Activated CD4-positive, alpha-beta T cell treated with anti-CD3 and anti-CD28 coated beads, Interleukin-2, amount 10 ng/mL, durations not matched to agents 24 days and 14 days (primary cell): ENCODE measurements at places on chromosomes 7 and 10. TPM values are rescaled to one million over a fixed set of nuclear protein-coding genes. Genes with fewer than 3 reads are reported as not detected.

DNA sequence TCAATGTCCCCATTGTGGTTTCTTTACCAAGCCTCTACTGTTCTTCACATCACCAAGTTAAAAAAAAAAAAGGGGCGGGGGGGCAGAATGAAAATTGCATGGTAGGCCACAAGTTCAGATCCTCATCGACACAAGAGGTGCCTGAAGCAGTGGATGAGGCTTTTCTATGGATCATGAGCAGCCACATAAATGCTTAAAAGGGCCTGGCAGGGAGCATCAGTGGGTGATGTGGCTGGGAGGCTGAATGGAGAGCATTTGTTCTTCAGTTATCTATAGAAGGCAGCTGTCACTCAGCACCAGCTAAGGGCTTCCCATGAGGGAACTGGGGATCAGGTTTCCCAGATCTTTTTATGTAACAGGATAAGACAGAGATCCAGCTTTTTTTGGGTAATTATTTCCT lies 117.9 kb downstream of the CFTR start:
- no peak for DNase-seq
- H3K4me1 ChIP-seq: no peaks in the 10 kb centered on the region
- H3K4me3 ChIP-seq: no peak overlapping the region
- H3K27me3 ChIP-seq: no peaks in the 10 kb centered on the region
- no peaks in the 10 kb centered on the region for H3K36me3 ChIP-seq

Gene CDC14C
- not detected in 2 replicates for total RNA-seq

- H3K27me3 ChIP-seq: peaks cover 41% of the 10 kb centered on the region
Observed at GRCh38 chr10:87658858-87659555, 671 bp upstream of the PAPSS2 start.

GRCh38 chr7:2870471-2870931 lies 26.4 kb upstream of the GNA12 start:
- no peaks in the 10 kb centered on the region for H3K36me3 ChIP-seq
- H3K27me3 ChIP-seq: no peaks in the 10 kb centered on the region
- peaks cover 47% of the 10 kb centered on the region for H3K4me1 ChIP-seq
- peak overlapping the region; percentile 76 for H3K27ac ChIP-seq

DNA sequence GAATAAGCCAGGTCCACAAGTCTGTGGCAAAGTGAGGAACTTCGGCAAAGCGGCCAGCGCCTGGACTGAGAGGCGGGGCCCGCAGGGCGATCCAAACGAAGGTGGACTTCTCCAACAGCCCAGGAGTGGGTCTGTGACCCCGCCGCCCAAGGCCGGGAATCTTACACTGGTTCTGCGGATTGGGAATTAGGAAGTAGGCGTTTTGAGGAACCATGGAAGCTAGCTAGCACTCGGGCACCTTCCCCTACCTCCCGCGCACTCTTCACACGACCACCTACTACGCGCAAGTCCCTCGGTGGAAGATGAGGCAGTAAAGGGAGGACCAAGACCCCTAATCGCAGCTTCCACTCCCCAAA lies 570 bp upstream of the ARF5 start:
- H3K4me3 ChIP-seq: peak overlapping the region; percentile 94
- no peak overlapping the region for H3K27ac ChIP-seq
- H3K4me1 ChIP-seq: peaks cover 32% of the 10 kb centered on the region
- peaks cover 32% of the 10 kb centered on the region for H3K36me3 ChIP-seq

GRCh38 chr10:5395168-5395567 lies 9.5 kb downstream of the TUBAL3 start:
- H3K4me1 ChIP-seq: no peaks in the 10 kb centered on the region
- no peak overlapping the region for H3K4me3 ChIP-seq
- H3K27me3 ChIP-seq: peaks cover 17% of the 10 kb centered on the region
- DNase-seq: no peak
- no peaks in the 10 kb centered on the region for H3K36me3 ChIP-seq

GRCh38 chr10:123147635-123148413 lies at the start of gene HMX2:
Gene HMX2 (plus strand): TSS chr10:123148136. CDS start chr10:123148379, 243 bp downstream.
- H3K4me1 ChIP-seq: peaks cover 29% of the 10 kb centered on the region
- H3K36me3 ChIP-seq: peaks cover 8% of the 10 kb centered on the region
- H3K27me3 ChIP-seq: peaks cover 67% of the 10 kb centered on the region
- H3K27ac ChIP-seq: peak within 1 kb of the TSS; percentile 73
- peak; percentile 77 for DNase-seq
- peak within 1 kb of the TSS; percentile 53 for H3K4me3 ChIP-seq

- no peaks in the 10 kb centered on the region for H3K36me3 ChIP-seq
- H3K27me3 ChIP-seq: no peaks in the 10 kb centered on the region
- no peak for DNase-seq
- no peak overlapping the region for H3K4me3 ChIP-seq
- H3K4me1 ChIP-seq: no peaks in the 10 kb centered on the region
Observed at GRCh38 chr7:41624818-41625217, 78.1 kb downstream of the INHBA start.

Gene ADAM22
- 1.5 and 1.7 TPM in 2 replicates for total RNA-seq

- no peaks in the 10 kb centered on the region for H3K36me3 ChIP-seq
- H3K4me3 ChIP-seq: no peak overlapping the region
- peaks cover 50% of the 10 kb centered on the region for H3K27me3 ChIP-seq
- H3K4me1 ChIP-seq: no peaks in the 10 kb centered on the region
Observed at GRCh38 chr10:124094419-124094785, 1.0 kb upstream of the CHST15 start.

DNA sequence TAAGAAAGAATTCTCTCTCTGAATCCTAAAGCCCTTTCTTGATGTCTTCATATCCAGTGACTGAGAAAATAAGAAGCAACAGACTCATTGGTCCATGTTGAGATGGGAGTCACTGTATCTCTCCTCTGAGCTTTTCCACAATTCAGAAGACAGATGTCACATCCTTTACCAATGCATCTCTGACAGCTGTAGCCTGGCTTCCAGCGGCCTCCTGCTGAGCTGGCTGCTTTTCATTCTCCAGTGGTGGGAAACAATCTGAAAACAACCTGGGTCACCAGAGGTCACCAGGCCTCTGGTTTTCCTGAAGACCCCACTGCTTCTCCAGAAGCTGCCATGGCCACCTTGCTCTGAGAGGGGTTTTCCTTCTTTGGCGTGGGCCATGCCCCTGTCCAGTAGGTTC lies 18.3 kb upstream of the RPA3 start:
- H3K27me3 ChIP-seq: no peaks in the 10 kb centered on the region
- H3K4me1 ChIP-seq: peaks cover 2% of the 10 kb centered on the region
- DNase-seq: no peak

GRCh38 chr10:71597821-71598498 lies 121.6 kb downstream of the C10orf105 start:
- H3K27ac ChIP-seq: no peak overlapping the region
- H3K36me3 ChIP-seq: no peaks in the 10 kb centered on the region
- H3K4me1 ChIP-seq: peaks cover 14% of the 10 kb centered on the region
- no peaks in the 10 kb centered on the region for H3K27me3 ChIP-seq
- H3K4me3 ChIP-seq: no peak overlapping the region
- DNase-seq: no peak

GRCh38 chr7:86328801-86329433 lies 314.8 kb upstream of the GRM3 start:
- no peaks in the 10 kb centered on the region for H3K27me3 ChIP-seq
- no peak for DNase-seq
- no peak overlapping the region for H3K27ac ChIP-seq
- no peaks in the 10 kb centered on the region for H3K36me3 ChIP-seq
- H3K4me3 ChIP-seq: no peak overlapping the region

- no peak for DNase-seq
- H3K27me3 ChIP-seq: peaks cover 6% of the 10 kb centered on the region
- H3K36me3 ChIP-seq: no peaks in the 10 kb centered on the region
- H3K27ac ChIP-seq: no peak overlapping the region
- peaks cover 23% of the 10 kb centered on the region for H3K4me1 ChIP-seq
Observed at GRCh38 chr7:142556740-142557139, 192.5 kb upstream of the PRSS1 start.

DNA sequence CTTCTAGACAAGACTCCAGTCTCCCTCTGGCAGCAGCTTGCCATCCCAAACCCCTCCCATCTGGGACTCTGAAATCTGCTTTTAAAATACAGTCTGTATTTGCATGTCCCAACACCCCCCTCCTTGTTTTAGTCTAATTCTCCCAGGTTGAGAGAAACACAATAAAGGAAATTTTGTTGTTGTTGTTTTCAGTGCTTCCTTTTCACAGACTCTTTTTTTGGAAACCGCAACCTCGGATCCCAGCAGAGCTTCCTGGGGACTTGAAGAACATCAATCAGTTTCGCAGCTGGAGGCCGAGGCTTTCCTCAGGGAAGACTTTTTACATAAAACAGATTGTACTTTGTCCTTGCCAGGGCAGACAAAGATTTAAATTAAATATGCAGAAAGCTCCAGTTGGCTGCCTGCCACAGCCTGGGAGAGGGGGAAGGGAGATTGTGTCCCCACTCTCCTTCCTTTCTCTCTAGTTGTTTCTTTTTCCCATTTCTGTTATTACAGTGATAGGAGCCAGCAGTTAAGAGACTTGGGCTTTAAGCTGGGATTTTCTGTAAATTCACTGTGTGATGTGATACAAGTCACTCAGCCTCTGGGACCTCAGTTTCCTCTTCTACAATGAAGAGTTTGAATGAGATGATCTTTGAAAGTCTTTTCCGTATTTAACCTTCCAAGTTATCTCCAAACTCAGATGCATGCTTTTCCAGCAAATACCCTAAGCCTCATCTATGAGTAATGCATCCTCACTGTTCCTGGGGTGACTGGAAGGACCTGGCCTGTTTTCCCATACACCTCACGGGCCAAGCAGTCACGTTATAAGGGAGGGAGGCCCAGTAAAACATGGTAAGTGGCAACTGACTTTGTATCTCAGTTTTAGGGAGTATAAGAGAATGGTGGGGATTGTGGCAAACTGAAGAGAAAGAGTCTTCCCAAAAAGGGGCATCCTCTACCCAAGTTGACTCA lies 192.3 kb downstream of the REEP3 start:
- no peak overlapping the region for H3K27ac ChIP-seq
- peaks cover 5% of the 10 kb centered on the region for H3K4me1 ChIP-seq
- H3K27me3 ChIP-seq: no peaks in the 10 kb centered on the region
- H3K4me3 ChIP-seq: no peak overlapping the region
- no peaks in the 10 kb centered on the region for H3K36me3 ChIP-seq

- DNase-seq: no peak
- no peak overlapping the region for H3K4me3 ChIP-seq
- H3K4me1 ChIP-seq: peaks cover 10% of the 10 kb centered on the region
- no peaks in the 10 kb centered on the region for H3K36me3 ChIP-seq
- no peak overlapping the region for H3K27ac ChIP-seq
- peaks cover 12% of the 10 kb centered on the region for H3K27me3 ChIP-seq
Observed at GRCh38 chr10:86644794-86645445, 9.4 kb upstream of the OPN4 start.

DNA sequence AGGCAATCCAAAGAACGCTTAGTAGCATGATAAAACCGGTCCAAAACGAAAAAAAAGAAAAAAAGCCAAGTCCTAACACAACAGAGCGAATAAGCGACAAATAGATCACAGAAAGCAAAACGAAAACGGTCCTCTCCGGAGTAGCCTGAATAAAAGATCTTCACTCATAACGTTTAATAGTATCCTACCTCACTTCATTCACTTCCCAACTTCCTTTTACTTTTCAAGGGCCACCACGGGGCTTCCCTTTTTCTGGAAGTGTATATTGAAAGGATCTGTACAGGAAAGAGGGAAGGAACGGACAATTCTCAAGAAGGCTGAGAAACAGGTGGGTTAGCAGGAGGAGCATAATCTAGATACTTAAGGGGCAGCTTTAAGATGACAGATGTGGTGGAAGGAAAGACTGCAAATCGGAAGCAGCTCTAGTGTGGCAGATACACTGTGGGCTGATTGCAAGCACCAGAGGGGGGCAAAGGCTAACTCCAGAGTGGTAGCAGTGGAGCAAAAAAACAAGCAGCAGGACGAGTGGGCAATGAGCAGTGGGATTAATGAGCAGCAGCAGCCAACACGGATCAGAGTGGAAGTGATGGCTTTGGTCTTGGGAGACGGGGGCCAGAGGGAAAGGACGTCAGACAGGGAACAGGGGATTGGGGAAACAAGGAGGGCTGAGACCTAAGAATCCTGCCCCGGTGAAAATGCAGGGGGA lies 866 bp downstream of the CNOT4 start:
- no peaks in the 10 kb centered on the region for H3K27me3 ChIP-seq
- H3K4me3 ChIP-seq: no peak overlapping the region
- peaks cover 13% of the 10 kb centered on the region for H3K4me1 ChIP-seq
- H3K27ac ChIP-seq: no peak overlapping the region
- DNase-seq: peak; percentile 78

DNA sequence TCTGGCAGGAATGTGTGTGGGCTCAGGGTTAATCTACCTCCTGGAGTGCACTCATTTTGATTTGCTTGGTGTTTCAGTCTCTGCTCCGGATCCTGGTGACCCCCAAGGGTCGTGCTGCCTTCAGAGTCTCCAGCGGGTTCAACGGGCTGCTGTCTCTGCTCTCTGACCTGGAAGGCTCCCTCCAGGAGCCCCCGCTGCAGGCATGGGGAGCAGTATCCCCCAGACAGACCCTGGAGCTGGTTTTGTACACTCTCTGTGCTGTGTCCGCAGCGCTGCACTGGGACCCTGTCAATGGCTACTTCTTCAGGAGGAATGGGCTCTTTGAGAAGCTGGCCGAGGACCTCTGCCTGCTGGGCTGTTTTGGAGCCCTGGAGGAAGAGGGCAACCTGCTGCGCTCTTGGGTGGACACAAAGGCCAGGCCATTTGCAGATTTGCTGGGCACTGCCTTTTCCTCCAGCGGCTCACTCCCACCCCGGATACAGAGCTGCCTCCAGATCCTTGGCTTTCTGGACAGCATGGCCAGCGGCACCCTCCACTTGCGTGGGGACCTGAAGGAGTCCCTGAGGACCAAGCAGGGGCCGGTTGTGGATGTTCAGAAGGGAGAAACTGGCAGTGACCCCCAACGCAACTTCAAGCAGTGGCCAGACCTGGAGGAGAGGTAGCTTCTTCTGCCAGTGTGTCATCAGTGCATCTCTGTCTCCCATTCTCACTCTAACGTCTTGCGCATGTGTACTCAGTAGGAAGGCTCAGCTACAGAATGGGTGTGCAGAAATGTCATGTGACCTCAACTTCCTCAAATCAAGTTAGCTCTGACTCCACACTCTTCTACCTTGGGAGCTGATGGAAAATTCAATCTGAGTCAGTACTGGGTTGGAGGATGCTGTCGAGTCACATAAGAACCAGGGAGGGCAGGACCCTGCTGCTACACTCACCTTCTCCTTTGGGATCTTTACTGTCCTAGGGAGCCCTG lies 58.5 kb downstream of the WDFY4 start:
- H3K4me1 ChIP-seq: no peaks in the 10 kb centered on the region
- no peak for DNase-seq
- no peak overlapping the region for H3K4me3 ChIP-seq
- no peak overlapping the region for H3K27ac ChIP-seq

DNA sequence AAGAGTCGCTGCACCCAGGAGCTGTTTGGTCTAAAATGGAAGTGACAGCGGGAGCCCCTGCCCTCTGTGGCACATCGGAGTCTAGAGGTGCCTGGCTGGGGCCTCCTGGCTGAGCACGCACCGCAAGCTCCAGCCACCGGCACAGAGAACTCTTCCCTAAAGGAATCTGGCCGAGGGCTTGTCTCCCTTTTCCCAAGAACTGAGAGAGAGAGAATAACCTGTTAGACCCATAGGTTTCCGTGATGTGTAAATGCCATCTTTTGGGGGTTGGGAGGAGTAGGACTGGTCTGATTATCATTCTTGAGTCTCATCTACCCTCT lies 47.3 kb downstream of the PROSER2 start:
- no peak overlapping the region for H3K27ac ChIP-seq
- DNase-seq: no peak
- H3K27me3 ChIP-seq: peaks cover 55% of the 10 kb centered on the region
- no peak overlapping the region for H3K4me3 ChIP-seq
- no peaks in the 10 kb centered on the region for H3K36me3 ChIP-seq

Gene ACBD7
- total RNA-seq: 1.0 and 1.3 TPM in 2 replicates
